ENCODE measurements at places on chromosomes 13 and 19.

- no peak for DNase-seq
Observed at GRCh38 chr13:58085819-58086218, 454.3 kb downstream of the PCDH17 start.

- DNase-seq = no peak
Observed at GRCh38 chr13:25802579-25802978, 249.2 kb downstream of the SHISA2 start.

- DNase-seq = no peak
Observed at GRCh38 chr19:16804176-16804575, 25.0 kb upstream of the SIN3B start.

- DNase-seq = no peak
Observed at GRCh38 chr13:50370303-50370950, 355.2 kb downstream of the KCNRG start.

- no peak for DNase-seq
Observed at GRCh38 chr13:59631271-59631670, 532.5 kb downstream of the DIAPH3 start.

DNA sequence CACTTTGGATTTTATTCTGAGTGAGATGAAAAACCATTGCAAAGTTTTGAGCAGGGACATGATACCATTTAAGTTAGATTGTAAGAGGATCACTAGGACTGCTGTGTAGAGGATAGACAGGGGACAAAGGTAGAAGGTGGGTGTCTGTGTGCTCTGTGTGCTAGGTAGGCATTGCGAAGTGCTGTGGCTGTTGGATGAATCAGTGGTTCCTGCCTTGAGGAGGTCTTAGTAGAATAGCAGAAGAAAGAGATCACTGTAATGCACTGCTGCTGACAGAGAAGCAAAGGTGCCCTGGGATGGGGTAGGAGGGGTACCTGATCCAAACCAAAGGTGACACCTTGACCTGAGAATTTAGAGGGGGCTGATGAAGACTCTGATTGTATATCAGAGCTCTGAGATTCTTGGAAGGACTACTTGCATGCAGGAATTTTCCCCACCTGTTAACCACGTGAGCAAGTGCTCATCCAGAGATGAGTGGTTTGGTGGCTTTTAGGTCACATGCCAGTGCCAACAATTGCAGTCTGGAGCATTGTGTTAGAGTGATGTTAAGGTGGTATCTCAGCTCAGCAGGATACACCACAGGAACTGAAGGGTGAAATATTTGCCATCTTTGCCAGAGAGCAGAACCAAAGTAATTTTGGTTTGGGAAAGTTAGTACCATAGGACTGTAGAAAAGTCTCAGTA is 10.8 kb downstream of the WASF3 start:
- no peak for DNase-seq

GRCh38 chr13:97263160-97263559 is 41.0 kb downstream of the MBNL2 start:
- no peak for DNase-seq

- no peak for DNase-seq
Observed at GRCh38 chr19:54612428-54612827, 17.9 kb upstream of the LILRB1 start.

- DNase-seq = no peak
Observed at GRCh38 chr19:7295912-7296536, 1.8 kb upstream of the INSR start.

- no peak for DNase-seq
Observed at GRCh38 chr13:97030705-97031452, 36.6 kb upstream of the OXGR1 start.

DNA sequence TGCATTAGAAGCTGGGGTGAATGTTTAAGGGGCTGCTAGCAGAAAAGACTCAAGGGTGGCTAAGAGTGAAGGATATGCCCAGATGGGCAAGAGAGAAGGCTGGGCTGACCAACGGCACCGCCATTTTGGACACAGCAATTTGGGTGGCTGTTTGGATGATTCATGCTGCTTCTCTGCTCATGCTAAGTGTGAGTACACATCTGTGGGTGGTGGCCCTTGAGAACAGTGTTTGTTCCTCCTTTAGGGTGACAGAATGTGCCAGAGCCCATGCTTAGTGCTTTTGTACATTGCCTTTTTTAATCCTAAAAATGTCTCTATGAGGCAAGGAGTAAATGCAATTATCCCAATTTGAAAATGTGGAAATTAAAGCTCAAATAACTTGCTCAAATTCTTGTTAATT is 9.8 kb downstream of the CBY2 start:
- DNase-seq = no peak
